Left kidney (tissue), 8 donors: ENCODE measurements at places on chromosomes 2 and 18. TPM values are rescaled to one million over a fixed set of nuclear protein-coding genes. Genes with fewer than 3 reads are reported as not detected.

Gene DHRS9
- polyA plus RNA-seq, result 0.68 TPM

Gene CNDP1
- polyA plus RNA-seq, result 1.6 TPM

Gene PLEKHA3
- 30.4 TPM for polyA plus RNA-seq

Gene ADRA2B
- 4.4 TPM for polyA plus RNA-seq

Gene TRIM54
- 6.7 TPM for polyA plus RNA-seq

Gene UGT1A8
- not detected for polyA plus RNA-seq

Gene ANKRD23
- 5.0 TPM for polyA plus RNA-seq

Gene C2orf92
- 25.4 TPM for polyA plus RNA-seq

Gene CCDC85A
- polyA plus RNA-seq, result 1.2 TPM

Gene ALK
- polyA plus RNA-seq, result 0.55 TPM

Gene GPR45
- not detected for polyA plus RNA-seq

Gene LRP1B
- polyA plus RNA-seq, result 1.1 TPM

Gene CD302
- polyA plus RNA-seq, result 13.2 TPM

Gene PLCL1
- polyA plus RNA-seq, result 16.8 TPM

Gene ANKRD36
- polyA plus RNA-seq, result 29.6 TPM

Gene CPSF3
- 66.3 TPM for polyA plus RNA-seq
